Stimulated activated CD4-positive, alpha-beta T cell treated with anti-CD3 and anti-CD28 coated beads, Interleukin-2, amount 100 ng/mL, for 24 hours (primary cell): ENCODE measurements at places on chromosomes 11 and 22.

GRCh38 chr11:71501071-71501985 is 25.7 kb upstream of the KRTAP5-7 start:
- no peak for DNase-seq

DNA sequence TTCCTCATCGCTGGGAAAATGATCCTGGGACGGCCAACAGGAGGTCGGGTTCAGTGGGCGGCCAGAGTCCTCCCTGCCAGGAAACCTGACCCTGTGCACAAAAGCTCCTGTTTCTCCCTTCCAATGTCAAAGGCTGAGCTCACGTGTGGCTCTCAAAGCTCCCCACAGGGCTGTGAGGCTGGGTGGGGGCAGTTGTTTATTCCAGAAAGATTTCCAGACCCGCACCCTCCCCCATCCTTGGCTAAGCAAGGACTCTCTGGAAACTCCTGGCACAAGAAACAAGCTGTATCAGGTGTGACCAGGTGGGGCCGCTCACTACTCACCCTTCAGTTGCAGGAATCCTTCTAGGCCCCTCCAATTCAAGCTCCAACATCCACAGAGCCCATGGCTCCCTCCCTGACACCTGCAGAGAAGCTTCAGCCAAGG is 131.9 kb downstream of the SHANK2 start:
- no peak for DNase-seq

- no peak for DNase-seq
These were observed 20.1 kb downstream of the PRDM11 start for GRCh38 chr11:45166604-45166897.

- peak; percentile 31 for DNase-seq
These were observed 55.3 kb upstream of the ALKBH3 start for GRCh38 chr11:43825217-43825816.

DNA sequence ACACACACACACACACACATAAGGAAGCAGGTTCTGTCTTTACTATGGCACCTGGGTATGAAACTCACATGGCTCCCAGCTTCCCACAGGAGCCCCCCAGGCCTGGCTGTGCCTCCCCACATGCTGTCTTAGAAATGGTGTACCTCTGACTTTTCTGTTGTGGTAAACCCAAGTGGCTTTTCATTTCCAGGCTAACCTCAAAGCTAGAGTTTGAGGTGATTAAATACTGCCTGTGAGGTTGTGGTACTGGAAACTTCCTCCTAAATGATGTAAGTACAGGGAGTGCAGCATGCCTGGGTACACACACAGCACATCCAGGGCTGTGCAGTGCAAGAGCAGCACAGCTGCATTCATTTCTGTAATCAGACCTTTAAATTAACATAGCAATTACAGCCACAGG is 34.4 kb downstream of the ME3 start:
- peak; percentile 14 for DNase-seq

DNA sequence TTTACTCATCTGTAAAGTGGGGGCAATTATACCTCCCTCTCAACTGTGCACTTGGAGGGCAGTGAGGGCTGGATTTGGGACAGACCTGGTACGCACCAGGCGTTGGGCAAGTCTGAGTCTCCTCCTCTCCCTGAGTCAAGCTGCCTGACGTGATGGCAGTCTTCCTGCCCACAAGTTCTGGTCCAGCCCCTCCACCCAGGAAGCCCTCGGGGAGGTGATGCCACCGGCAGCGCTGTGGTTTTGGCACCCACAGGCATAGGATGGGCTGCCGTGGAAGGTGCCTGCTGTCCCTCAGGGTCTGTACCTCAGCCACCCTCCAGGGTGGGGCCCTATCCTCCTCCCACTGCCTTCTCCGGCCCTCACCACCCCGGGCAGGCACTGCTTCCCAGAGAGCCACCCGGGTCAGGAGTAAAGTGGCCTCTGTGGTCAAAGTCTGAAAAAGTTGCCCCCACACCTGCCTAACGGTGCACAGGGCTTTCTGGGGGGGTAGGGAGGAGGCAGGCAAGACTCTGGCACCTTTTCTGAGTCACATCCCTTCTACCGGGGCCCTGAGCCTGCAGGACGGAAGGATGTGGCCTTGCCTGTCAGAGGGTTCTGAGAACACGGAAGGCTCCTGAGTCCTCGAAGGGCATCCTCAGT is 6.5 kb upstream of the APOBEC3H start:
- DNase-seq = peak; percentile 77

DNA sequence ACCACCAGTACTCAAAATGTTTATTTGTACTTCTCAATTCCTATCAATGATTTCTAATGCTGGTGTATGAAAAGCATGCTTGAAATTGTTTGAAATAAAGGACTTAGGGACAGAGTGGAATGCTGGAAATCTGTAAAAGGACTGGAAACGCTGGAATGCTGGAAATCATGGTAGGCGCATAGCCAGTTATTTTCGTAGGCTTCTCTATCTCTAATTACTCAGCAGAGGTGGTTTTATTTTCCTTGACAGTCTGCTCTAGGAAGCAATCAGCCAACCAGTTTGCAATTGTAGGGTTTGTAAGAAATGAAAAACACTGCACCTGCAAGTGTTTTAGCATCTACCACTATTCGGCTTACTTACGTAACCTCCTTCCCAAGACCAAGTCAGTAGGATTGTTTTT is 788 bp downstream of the LIN7C start:
- no peak for DNase-seq

GRCh38 chr11:70532066-70532440 is 133.7 kb downstream of the CTTN start:
- no peak for DNase-seq

DNA sequence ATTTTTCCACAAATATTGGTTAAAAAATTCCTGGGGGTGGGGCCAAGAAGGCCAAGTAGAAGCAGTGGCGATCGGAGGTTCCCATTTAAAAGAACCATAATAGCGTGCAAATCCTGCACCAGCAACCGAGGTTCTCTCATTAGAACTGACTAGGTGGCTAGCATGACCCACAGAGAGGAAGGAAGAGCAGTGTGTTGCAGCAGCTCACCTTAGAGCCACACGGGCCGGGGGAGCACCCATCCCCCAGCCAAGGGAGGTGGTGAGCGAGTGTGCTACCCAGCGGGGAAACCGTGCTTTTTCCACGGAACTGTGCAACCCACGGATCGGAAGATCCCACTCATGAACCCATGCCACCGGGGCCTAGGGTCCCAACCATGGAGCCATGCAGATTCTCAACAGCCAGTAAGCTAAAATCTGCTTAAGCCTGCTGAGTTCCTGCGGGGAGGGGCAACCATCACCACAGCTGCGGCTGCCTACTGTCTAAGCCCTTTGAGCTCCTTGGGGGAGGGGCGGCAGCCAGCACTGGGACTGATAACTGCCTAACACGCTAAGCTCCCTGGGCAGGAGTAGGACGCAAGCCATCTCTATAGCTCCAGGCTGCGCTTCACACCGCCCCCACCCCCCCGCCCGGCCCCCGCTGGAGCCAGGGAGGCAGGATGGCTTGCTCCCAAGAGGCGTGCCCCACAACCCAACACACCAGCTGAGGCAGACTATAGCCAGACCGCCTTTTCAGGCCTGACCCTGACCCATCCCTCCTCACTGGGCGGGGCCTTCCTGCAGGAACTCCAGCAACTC is 21.0 kb upstream of the HTATIP2 start:
- DNase-seq = no peak

- DNase-seq = no peak
These were observed 8.9 kb upstream of the ETS1 start for GRCh38 chr11:128596250-128596649.

DNA sequence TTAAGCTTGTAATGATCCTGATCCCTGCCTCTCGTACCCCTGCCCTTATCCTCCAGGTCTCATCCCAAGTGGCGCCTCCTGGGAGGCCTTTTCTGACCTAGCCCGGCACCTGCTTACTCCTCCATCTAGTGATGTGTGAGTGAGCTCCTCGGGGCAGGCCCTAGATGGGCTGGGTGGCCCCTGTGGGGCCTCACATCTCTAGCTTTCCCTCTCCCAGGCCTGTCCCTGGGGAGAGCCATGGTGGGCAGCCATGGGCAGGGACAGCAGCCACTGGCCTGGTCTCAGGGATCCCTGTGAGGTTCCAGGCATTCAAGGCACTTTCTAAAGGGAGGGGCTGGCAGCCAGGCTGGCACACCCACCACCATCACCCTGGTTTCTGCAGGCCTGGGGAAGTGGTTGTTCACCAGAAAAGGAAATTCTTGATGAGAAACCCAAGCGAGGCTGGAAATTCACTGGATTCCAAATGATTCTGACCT is 27.9 kb downstream of the GNAZ start:
- DNase-seq = no peak

DNA sequence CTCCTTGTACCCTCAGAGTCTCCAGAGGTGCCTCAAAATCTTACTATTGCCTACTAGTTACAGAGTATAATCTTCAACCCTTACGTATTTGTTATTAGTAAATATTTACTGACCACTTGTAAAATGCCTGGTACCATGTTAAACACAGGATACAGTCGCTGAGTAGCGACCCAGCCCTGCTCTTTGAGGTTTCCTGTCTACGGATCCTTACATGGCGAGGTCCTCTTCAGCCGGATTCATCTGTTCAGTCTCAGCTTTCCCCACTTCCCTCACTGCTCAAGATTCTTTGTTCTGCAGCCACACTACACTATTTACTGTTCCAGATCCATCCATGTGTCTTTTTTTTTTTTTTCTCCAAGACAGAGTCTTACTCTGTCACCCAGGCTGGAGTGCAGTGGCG is 13.2 kb upstream of the TTC36 start:
- DNase-seq = no peak

DNA sequence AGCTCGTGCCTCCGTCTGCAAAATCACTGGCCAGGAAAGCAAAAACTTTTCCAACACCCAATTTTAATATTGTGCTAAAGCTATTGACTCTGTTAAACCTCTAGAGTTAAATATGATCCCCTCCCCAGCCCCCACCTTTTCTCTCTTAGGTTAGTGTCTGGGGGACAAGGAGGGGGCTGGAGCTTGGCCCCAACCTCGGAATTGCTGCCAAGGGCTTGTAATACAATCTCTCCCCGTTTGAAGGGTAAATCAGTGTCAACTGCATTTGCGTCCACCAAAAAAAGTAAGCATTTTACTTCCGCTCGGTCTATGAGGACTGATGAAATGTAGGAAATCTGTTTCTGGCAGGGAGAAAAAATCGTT is at the start of gene GAS2:
TSS of gene GAS2 (plus strand) at position 287 of the 363 bp plus-strand sequence. CDS start 8,259 bp downstream, outside the sequence.
- DNase-seq = no peak

DNA sequence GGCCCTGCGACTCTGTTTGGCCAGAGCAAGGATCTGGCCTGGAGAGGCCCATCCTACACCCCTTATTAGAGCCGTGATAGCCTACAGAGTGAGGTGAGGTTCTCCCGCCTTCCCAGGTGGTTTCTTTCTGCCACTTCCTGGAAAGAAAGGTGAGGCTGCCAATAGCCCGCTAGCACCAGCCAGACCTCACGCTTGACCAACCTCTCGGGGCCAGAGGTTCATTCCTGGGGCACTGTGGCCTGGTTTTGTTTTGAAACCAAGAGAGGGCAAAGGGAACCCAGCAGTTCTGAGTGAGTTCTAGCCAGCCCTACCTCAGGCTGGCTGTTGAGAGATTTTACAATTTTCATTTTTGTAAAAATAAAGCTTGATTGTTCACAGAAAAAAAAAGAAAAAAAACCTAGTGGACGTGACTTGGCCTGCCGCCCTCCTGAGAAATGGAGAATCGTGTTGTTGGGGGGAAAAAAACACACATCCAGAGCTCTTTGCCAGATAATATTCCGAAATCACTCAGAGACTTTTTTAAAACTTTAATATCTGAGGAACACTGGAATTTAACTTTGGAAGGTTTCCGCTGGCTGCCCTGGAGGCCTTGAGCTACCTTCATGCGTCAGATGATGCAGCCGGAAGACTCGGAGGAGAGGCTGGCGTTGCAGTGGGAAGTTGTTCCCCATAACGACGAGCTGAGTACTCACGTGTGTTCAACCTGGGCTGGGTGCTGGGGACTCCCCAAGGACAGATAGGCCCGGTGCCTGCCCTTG is 84.5 kb downstream of the BCR start:
- no peak for DNase-seq

DNA sequence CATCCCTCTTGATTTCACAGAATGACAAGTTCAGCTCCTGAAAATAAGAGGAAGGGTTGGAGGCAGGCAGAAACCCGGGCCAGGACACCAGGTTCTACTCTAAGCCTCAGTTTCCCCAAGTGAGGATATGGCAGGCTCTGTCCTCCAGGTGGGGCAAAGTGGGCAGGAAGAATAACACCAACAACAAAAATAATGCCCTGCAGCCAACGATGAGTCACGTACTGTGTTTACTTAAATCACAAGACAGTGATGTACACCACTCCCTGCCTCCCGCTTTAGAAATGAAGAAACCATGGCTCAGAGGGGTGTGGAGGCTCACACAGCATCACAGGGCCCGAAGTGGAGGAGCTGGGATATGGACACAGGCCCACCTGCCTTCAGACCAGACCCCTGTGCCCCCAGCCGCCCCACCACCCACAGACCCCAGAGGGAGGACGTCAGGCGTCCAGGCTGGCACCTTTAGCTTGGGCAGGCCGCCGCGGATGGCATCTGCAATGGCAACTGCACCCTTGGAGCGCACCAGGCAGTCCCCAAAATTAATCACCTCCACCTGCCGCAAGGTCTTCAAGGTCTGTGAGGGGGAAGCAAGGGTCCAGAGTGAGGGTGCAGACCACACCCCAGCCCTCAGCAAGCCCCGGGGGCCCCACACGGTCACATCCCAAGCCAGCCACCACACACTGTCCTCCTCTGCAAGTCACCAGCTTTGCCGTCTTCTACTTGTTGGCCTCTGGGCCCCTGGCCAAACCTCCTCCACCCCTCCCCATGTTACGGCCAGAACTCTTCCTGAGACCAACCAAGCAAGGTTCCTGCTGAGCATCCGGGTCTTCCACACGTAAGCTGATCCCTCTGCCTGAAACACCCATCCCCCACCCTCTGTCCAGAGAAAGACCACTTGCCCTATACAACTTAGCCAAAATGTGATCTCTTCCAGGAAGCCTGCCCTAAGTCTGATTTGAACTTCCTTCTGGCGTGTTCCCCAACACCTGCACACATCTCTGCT is 15.8 kb upstream of the CHADL start:
- no peak for DNase-seq

DNA sequence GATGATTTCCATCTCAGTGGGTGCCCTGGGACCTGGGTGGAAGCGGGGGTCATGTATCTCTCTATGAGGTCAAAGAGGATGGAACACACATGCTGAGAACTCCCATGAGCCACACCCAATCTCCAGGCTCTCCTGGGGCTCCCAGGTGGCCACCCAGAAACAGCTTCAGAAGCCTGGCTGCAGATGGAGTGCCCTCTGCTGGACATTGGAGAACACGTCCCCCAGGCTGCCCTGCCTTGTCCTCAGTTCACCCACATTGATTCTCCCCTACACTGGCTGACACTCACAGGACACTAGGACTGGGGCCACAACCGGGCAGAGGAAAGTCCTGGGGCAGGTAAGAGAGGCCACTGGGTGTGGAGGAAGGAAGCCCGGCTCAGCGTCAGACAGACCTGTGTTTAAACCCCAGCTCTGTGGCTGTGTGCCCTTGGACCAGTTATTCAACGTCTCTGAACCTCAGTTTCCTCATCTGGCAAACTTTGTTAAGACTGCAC is 4.5 kb upstream of the NOL12 start:
- peak; percentile 79 for DNase-seq

DNA sequence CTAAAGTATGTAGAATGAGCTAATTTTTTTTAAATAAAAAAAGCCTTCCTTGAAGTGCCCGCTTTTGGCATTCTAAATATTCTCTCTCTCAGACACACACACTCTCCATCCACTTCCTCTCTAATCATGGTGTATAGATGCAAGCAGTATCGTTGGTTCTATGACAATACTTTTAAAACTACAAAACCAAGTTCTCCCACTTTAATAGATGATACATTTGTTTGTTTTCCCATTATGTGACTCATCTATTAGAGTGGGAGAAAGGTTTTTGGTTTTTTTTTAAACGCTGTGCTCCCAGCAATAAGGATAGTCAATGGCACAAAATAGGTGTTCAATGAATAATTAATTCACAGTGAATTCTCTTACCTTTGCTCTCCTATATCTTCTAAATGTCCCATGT is 44.6 kb downstream of the FZD4 start:
- no peak for DNase-seq

GRCh38 chr22:47781024-47781423 is 1018.6 kb downstream of the TBC1D22A start:
- DNase-seq = no peak
